Calu3 (cell line): ENCODE measurements at places on chromosomes 12 and 14.
A peak's percentile ranks its signal among the peaks of the same experiment; 100 is the strongest.

DNA sequence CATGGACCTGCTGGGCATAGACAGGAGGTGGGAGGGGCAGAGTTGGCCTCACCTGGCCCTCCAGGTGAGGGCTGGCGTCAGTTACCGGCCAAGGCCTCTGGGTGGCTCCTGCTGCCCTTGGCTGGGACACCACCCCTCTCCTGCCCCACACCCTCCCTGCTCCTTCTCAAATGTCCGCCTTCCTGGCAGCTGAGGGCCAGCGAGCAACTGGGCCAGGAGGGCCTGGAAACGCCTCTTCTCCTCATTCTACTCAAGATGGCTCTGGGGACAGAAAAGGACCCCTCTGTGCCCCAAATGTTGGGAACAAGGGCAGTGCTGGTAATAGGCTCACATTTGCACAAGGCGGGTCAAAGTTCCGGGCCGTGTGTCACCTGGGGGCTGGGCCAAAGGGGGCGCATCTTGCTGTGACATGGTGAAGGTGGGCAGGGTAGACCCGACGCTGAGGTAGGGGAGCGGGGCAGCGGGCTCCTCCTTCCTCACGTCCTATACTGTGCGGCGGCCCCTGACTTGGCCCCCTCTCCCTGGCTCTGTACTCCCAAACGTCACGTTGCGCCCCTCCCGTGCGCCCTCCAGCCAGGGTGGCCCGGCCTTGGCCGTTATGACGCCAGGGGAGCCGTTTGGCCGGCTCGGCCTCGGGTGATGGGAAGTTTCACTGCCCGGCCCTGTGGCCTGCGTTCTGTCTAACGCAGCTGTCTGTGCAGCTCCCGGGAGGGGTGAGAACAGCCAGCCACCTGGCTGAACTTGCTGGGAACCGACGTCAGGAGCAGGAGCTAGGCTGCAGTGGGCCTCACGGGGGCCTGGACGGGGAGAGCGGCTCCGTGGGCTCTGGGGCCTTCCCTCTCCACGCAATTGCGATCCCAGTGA is 18.0 kb upstream of the DLK1 start:
- DNase-seq = peak; percentile 86

DNA sequence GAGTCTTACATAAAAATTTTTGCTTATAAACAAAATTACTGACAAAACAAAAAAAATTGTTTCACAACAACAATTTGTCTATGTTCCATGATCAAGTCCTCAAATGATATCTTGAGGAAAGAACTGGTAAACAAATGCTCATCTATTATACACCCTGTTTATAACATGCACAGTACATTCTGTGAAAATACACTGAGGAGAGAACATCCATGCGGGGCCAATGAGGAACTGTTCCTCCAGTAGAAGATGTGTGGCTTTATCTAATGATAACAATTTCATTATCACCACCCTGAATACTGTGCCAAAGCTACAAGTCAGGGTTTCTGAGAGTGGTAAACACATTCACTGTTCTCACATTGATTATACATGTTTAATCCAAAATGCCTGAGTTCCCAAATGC is 10.8 kb downstream of the MLH3 start:
- no peak for DNase-seq

DNA sequence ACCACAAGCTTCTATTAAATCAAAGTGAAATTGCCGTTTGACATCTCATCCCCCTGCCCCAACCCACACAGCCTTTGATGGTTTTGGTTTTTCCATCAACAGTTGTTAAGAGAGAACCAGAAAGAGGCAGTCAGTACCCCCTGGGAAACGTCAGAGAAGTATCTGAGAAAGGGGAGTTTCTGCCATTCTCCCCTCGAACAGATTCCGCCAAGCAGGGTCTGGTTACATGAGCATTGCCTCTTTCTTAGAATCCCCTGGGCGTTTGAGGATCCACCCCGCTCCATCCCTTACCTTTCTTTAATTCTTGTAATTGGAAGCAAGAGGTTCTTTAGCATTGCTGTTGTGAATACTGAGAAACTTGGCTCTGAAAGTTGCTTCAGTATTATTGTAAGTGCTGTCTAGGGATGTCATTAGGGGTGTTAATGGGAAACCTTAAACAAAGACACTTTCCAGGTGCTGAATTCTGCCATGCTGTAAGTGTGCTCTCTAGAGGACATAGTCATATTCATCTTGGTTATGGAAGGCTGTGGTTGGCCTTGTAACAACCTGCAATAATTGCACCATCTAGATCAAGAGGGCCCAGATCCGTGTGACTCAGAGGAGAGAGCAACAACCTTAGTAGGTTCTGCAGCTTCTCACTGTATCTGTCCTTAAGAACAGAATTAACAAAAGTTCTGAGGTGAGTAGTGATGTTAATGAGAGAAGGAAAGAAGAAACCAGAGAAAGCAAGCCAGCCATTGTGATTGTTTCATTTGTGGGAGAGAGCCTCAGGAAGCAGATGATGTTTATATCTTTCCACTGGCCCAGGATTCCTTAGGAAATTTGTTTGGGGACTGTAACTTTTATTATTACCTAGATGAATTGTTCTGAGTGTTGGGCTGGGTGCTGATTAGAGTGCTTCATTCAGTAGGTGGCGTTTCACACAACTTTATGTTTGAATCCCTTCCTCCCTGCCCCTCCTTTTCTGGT is 9.0 kb downstream of the TMBIM6 start:
- DNase-seq = no peak

DNA sequence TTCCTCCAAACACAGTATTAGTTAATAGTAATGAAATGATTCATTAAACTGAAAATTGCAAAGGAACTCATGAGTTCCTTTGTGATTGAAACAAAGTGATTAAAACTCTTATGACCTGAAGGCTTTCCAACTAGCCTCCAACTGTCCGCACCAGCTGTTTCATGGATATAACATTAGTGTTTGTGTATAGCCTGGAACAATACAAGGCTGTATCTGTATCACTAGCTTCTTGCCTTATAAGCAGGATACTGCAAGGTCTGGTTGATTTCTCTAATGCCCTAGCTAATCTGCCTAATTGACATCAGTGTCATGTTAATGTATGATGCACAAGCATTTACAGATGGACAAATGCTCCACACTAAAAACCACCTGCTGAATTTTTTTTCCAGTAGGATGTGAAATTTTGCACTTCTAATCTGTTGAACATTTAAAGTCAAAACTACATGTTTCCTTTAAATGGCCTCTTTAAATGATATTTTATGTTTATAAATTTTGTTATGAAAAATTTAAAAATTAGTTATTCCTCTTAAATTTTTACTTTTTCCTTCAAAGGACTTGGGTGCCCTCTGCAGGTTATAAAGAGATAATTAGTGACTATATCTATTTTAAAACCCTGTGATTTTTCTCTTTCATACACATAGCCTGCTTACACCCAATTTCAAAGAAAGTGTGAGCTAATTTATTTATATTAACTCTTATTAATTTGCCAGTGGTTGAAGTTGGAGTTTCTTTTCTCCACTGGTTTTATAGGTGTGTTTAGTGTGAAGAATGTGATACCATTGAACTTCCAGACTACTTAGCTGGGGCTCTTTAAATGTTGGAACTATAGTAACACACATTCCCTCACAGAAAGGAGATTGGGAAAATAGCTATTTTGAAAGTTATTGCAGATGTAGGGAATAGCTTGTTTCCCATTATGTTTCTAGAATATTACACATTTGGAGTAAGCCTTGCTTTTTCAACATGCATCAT is 25.4 kb downstream of the AP5M1 start:
- DNase-seq = no peak

- no peak for DNase-seq
Observed at GRCh38 chr12:40331886-40332285, 107.1 kb downstream of the LRRK2 start.

DNA sequence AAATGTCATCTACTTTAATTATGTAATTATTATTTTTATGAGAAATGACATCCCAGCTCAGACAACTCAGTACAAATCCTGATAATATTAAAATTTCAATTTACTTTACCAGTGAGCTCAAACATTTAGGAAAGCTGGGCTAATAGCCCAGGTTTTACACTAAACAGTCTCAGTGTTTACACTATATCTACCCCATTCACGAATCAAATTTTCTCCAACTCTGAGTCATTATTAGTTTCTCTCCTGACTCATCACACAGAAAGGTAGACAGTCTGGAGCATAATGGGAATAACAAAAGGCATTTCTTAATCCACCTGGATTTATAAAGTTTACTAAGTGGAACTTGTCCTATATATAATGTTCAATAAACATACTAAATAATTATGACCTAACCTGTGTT is 5.7 kb downstream of the PAWR start:
- DNase-seq = no peak

DNA sequence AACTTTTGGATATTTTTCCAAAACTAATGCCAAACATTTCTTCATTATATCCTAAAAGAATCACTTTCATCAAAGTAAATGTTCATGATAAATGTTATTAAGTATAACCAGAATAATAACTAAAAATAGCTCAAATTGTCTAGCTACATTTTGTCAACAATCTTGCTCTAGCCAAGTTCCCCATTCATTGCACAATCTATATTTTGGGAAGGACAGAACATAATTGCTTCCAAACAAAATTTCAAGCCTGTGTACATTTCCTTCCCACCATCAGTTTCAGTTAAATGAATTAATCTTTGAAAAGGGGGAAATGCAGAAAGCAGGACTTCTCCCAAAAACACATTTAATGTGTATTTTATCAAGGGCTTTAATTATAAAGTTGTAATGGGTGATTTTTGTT is 98.0 kb upstream of the PLEKHG7 start:
- no peak for DNase-seq

DNA sequence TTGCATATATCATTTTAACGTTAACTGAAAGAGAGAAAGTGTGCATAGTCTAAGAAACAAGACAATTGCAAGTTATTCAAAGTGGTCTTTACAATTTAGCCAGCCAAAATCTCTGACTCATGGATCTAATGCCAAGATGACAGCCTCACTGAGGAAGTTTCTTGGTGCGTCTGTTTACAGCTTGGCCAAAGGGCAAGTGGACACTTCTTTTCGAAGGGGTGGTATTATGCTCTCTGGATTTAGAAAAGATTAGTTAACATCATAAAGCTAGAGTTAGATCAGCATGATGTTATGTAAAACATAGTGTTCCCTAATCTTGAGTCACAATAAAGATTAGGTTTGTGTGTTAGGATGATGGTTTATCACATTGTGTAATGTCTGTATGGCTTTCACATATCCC is 51.5 kb upstream of the SLC2A13 start:
- no peak for DNase-seq

DNA sequence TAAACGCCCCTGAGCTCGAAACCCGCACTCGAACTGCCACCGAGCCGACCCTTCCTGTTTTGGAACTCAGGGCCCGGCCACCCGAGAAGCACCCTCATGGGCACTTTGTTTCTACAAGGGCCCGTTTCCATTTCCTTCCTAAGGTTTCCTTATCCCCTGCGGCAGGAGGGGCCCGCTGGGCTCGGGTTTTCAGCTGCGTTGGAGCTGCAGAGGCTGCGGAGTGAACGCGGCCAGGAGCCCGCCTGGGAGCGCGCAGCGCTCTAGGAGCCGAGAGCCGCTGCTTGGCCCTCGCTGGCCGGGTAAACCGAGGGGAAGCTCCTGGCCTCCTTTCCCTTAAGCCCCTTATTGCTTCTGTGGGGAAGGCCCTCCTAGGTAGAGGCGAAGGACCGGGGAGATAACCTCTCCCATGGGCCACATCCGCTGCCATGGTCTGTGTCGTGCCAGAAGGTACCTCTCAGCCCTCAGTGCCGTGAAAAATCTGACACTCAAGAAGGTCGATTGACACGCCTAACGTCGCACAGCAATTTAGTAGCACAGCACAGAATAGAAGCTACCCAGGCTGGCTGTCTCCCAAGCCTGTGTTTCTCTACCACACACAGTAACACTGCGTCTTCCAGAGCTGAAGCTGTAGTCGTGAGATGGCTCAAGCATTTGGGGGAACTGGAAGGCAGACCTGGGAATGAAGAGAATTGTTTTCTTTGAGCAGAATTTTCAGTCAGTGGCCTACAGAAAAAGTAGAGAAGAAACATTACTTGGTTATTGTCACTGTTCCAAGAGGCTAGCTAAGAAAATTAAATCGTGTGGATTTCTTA is 12.9 kb upstream of the CALM1 start:
- peak; percentile 40 for DNase-seq

DNA sequence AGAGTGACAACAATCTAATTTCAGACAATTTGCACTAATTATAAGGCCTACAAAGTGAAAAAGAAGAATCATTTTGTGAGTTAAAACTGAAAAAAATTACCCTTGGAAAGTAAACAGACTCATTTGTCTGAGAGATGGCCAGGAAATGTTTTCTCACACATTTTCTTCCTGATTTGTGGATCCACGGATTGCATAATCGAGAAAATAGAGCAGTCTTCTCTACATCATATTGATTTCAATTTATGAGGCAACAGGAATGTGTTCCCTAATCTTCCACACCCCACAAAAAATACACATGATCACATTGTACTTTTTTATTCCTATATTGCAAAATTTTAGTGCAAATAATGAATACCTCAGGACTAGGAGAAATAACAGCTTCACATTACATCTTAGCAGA is 160.8 kb downstream of the CCER1 start:
- no peak for DNase-seq

DNA sequence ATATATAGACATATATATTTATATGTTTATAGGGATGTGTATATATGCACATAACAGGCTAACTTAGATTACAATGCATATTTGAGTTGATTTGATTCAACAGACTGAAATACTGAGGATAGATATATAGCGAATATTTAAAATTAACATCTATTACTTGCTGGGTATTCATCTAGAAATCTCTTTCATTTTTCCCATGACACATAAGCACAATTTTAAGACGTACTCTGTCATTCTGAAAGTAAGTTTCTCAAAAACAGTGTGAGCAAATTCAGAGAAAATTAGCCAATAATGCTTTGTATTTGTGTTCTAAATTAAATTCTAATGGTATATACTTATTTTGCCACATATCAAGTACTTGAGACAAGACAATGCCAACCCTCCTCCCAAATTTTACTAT is 907.5 kb upstream of the MDGA2 start:
- no peak for DNase-seq

DNA sequence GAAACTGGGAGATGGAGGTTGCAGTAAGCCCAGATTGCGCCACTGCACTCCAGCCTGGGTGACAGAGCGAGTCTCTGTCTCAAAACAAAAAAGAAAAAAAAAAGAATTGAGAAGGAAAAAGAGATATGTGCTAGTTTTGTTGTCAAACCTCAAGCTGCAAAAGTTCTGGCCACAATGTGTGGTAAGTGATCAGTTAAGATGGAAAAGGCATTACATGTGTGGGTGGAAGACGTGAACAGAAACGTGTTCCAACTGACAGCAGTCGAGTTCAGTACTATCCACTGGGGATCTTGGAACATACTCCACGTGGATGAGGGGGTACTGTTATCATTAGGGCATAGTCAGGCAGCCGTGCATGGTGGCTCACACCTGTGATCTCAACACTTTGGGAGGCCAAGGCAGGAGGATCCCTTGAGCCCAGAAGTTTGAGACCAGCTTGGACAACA is 17.3 kb downstream of the GPR68 start:
- DNase-seq = no peak

- no peak for DNase-seq
Observed at GRCh38 chr14:76780360-76780759, 19.1 kb downstream of the VASH1 start.
